Fibroblast of skin of scalp (primary cell): ENCODE measurements at places on chromosomes 3 and 15.

GRCh38 chr3:34305266-34305665 lies 506.8 kb downstream of the PDCD6IP start:
- no peak for DNase-seq

- DNase-seq: peak; percentile 26
Observed at GRCh38 chr3:45225465-45226205, 452 bp downstream of the TMEM158 start.

DNA sequence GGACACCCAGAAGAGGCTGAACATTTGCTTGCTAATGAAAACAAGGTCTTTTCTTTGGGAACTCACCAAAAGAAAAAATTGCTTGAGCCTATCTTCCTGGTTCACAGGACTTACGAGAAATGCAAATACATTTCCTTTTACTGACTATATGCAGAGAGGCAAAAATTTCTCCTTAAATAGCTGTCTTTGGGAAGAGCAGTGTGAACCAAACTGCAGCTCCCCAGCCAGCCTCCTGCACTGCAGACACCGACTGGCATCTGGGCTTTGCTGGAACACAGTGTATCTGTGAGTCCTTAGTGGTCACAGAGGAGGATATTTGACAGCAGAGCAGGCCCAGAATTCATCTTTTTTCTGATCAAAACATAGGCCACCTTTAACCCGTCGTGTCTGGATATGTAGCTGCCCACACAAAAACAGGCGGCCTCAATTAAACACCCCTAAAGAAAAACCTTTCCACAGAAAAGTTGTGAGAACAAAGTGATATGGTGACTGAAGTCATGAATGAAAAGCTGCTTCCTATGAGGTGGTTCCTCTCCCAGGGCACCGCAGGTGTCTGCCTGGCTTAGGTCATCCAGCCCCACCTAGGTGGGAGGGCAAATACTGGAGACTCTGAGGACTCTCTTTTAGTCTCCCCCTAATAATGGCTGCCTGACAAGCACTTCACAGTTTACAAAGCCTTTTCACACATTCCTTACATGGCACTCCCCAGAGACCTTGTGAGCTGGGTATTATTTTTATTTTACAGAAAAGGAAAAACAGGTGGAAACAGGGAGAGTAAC lies 46.1 kb upstream of the TMEM158 start:
- no peak for DNase-seq

GRCh38 chr3:108130236-108130635 lies 39.4 kb upstream of the CD47 start:
- no peak for DNase-seq

DNA sequence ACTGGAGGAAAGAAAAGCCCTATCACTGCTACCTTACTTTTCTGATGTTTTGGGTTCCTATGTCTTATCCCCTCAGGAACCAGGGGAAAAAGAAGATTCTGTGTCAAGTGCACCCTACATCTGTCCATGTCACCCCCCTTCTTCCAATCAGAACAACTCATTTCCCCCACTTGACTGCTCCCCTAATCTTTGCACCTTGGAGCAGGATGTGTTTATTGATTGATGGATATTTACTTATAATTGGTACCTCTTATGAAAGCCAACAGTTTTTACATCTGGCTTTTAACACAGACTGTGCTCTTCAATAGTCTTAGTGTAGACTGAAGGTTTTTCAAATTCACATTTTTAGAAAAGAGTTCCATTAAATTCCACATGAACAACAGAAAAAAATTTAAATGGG lies 33.3 kb downstream of the LIPC start:
- no peak for DNase-seq

GRCh38 chr3:71984843-71985613 lies 200.1 kb upstream of the PROK2 start:
- DNase-seq: no peak

DNA sequence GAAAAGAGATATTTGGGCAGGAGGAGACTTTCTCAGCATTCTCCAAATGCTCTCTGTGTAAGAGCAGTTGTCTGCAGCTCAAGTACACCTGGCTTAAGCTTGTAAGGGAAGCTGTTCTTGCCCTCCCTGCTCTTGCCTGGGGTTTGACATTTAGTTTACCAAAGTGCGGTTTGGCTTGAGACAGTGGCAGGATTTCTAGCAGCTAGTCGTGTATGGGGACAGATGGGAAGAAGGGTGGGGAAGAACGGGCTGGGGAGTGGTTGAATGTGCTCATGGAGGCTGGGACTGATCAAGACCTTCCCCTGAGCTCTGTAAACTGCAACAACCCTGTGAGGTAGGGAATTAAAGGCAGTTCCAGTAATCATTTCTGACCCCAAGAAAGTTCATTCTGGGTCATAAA lies 39.8 kb downstream of the SQOR start:
- peak; percentile 3 for DNase-seq

GRCh38 chr3:130973406-130973805 lies 53.2 kb downstream of the ASTE1 start:
- peak; percentile 29 for DNase-seq

DNA sequence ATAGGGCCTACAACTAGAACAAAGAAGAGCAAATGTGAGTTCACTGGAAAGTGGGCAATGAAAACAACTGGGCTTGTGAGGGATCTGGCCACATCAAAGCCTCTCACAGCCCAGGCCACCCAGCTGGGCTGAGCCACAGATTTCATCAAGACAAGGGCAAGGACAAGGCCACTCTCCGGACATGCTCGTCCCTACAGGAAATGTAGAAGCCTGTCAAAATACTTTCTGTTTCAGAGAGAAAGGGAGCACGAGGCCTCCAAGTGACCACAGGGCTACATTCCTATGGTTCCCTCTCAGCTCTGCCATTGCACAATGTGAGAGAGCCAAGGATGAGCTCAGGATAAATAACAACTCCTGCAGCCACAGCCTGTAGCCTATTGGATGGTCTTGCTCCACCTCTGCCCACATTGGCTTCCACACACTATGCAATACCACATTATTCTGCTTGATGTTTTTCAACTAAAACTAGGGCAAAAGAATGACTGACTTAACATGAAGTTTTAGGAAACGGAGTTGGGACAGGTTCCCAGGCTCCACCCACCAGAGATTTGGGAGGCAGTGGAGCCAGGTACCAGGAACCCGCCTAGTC lies 12.1 kb downstream of the TBC1D2B start:
- DNase-seq: peak; percentile 98

GRCh38 chr15:80819001-80819400 lies 39.8 kb downstream of the CEMIP start:
- no peak for DNase-seq

DNA sequence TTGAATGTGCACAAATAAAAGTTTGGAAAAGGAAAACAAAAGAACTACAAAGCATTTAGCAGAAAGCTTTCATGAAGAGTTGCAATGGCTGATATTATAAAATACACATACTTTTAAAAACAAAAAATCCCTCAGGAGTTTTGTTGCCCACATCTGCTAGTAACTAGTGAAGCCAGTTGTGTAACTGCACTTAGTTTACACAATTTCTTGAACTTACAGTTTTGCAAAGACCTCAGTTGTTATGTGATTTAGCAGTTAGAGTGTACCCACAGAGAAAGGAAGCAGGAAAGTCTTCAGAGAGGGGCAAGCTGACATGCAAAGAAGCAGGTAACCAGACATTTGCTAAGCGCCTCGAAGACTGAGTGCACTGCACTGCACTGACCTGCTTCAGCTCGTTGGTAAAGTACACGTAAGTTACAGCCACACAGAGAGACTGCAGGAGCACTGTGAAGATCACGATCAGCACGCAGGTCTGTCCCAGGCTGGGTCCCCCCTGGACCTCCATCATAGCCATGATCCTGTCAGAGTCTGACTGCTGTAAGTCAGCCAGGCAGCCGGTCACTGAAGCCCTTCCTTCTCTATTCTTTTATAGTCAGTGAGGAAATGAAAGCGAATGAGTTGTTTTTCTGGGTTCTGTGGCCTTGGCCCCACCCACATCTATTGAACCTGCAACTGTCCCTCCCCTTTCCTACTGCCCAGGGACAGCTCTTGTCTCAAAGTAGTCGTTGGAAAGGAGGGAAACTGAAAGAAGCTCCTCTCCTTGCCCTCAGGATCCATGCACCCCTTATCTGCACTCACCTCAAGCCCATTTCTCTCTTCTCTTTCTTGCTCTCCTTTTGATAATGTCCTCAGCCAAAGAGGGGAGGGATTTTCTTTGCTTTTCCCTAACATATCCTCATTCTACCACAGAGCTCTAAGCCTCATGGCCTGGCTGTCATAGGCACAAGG lies at the start of gene TNFSF10:
Gene TNFSF10, minus strand, starts transcription at position 560 of the 948 bp plus-strand sequence. Its CDS starts 46 bp downstream, at position 514.
- no peak for DNase-seq

DNA sequence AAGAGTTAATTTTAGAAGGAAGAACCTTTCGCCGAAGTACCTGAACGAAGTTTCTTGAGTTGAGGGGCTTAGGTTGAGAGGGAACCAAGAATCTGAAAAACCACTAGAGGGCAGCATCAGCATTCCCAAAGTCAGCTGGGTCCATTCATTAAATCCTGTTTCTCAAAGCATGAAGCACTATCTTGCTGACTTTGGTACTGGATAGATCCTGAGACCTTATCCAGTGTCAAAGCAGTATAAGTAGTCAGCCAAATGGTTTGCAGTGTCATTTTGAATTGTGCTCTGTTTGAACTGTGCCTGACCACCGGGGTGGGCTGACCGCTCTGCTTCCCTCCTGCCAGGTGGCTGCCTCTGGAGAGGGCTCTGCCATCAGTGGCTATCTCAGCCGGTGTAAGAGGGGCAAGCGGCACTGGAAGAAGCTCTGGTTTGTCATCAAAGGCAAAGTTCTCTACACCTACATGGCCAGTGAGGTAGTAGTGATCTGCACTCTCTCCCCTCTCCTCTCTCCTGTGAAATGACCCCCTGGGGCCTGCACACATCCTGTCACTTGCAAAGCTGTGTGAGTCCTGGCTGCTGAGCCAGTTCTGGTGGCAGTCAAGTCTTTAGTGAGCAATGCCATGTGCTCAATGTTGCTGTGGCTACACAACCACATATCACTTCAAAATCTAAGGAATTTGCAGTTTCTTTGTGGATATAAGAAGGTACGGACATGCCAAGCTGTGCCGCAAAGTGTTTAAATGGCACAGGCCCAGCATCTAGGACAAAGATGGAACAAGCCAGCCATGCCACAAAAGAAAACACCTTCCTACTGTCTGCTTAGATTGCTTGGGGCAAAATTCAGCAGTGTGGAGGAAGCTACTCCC lies 21.4 kb upstream of the NR2C2 start:
- peak; percentile 62 for DNase-seq

DNA sequence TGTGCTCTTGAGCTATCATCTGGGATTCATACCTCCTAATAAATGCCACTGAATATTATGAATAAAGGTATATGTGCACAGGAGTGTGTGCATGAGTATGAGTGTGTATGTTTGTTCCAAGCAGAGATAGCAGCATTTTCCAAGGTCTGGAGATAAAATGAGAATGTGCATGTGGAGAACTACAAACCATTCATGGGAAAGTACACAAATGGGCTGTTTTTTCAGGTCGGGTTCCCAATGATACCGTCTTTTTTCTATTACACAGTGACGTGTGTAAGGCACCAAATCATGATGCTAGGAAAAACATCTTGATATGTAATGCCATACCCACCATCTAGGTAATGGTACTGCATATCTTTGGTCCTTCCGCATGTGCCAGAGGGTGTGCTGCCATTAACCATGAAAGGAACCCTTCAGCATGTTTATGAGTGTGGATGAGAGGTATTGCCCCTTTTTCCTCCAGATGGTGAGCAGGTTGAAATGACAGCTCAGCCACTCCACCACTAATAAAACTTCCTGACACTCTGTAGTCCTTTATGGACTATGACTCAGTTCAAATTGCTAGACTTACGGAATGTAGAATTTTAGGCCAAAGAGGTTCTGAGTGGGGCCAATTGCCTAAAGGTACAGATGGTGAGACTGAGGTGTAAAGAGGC lies 36.4 kb upstream of the COPB2 start:
- DNase-seq: no peak

DNA sequence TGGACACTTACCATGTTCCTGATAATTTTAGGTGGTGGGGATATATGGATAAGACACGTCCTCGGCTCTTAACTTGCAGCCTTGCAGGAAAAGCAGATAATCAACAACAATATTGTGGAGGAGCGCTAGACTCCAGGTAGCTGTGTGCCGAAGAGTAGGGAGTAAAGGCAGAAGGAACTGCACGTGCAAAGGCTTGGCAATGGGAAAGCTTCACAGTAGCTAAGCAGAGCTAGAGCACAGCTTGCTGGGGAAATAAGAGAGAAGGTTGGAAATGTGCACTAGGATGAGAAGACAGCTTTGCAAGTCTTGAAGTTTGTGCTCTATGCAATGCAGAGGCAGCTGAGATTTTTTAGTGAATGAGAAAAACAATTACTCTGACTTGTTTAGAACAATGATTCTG lies 12.4 kb downstream of the PSMA4 start:
- DNase-seq: no peak

DNA sequence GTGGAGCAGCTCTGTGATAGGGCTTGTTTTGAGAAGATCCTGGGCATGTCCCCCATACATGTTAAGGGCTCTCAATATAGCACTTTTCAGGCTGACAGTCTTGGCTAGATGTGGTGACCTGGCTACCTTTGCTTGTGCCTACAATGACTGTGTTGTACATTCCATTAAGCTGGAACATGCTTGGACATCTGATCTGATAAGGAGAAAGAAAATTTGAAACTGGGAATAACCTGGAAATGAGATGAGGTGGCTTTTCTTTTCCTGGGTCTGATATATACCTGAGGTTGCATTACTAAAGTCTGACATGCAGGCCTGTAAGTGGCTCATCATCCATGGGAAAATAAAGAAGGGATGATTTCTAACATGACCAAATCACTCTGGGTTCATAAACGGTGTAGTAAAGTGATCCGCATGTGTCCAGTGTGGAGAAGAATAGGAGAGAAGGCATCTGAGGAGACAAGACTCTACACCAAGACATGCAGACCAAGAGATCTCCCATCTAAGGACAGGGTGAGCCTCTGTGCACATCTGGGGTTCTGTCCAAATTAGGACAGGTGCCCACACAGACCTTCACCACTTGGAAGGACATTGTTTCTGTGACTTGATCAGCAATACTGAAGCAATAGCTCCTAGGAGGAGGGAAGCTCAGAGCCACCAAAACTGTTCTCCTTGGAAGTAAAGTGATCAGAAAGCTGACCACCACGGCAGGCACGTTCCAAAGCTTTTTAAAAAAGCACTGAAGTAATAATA lies 62.0 kb downstream of the KLHL6 start:
- no peak for DNase-seq

DNA sequence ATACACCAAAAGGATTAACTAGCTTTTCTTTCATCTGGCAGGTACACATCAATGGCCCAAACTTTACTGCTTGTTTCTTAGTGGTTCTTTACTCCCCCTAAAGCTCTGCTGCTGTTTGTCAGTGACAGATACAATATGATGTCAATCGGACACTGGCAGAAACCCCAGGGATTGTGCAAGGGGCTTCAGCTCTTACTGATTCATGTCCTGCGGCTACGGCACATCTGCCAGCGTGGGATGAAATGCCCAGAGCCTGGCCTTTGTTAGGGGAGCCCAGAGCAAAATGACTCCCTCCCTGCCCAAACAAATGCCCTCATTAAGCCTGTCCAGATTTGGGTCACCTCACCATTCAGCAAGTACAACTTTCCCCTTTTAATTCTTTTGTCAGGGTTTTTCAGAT lies 28.3 kb downstream of the SRP14 start:
- no peak for DNase-seq
